ENCODE measurements at places on chromosomes 11 and 22.

DNA sequence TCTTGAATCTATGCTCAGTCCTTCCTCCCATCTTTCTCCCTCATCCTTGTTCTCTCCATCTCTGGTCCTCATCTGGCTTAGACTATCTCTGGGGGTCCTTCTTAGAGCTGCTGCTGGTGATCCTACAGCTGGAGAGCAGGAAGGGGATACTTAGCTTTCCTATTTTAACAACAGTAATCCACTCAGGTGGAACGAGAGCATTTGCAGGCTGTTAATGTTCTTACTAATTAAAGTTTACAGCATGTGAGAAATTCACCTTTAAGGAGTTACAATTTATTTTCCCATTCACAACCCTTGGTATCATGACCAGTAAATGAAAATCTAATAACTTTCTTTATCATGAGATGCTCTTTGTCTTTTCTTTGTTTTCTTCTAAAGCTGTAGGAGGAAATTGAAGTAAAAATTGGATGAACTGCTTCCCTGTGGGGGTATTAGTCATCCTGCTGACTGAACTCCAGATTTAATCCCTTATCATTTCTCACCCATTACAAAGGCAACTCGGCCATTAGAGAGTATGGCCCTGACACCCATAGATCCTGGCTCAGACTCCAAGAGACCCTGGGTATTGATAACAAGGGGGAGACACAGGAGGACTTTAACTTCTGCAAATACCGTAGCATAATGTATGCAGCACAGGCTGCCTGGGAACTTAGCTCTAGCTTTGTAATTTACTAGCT, 37.6 kb upstream of the MTNR1B start:
- DNase-seq: no peak

DNA sequence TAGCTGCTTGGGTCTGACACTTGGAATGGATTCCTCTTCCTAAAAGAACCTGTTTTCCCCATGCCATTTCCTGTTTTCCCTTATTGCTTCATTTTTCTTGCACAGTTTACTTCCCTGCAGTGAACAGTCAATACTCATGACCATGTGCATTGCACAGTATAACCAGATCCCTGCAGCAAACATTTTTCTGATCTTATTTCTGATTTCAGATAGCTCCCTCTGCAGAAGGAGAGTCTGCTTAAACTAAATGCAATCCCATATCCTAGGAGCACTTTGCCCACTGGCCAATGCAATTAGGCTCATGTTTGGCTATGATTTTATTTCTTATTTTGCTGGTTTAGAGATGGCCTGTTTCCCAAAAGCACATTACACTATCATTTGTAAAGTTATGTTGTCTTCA, 96.7 kb upstream of the CD44 start:
- DNase-seq: no peak

- no peak for DNase-seq
Measured at GRCh38 chr11:128718064-128718463, 24.2 kb downstream of the FLI1 start.

DNA sequence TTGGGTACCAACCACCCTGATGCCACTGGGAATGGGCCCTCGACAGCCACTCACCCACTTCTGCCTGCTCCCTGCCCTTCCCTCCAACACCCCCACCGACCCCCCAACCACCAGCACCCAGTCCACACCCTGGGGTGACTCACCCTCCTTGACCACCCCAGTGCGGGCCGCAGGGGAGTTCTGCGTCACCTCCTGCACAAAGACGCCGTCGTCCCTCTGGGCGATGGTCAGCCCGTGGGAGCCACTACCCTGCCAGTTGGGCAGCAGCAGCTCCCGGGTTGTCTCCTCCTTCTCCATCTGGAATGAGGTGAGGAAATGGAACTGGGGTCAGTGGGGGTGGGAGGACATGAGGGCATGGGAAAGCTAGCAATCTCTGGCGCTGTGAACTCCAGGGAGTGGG, 10.8 kb downstream of the AHNAK start:
- DNase-seq: no peak

DNA sequence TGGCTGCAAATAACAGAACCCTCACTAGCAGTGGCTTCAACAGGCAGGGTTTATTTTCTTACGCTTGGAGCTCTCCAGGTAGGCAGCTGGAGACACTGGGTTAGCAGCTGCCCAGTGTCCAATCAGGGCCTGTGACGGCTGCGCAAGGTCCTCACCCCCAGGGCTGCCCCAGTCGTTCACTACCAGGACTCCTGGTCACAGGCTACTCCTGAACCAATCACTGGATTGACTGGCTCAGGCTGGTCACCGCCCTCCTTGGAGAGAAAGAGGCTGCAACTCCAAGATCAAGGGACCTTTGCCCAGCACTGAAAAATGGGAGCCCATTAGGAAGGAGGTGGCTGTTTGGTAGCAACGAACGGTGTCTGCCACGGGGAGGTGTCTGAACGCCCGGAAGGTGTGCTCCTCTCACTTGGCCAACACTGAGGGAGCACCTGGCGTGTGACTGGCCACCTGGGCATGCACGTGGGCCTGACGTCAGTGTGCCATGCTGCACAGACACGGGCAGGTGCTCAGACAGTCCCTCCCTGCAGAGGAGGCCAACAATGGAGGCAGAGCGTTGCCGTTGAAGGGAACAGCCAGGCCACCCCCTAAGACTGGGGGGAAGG, 5.1 kb downstream of the ARSA start:
- DNase-seq: no peak

GRCh38 chr11:108906826-108907225, 242.0 kb downstream of the DDX10 start:
- DNase-seq: no peak

GRCh38 chr22:45977003-45977411, at the start of gene WNT7B:
TSS of gene WNT7B (minus strand) at chr22:45977162. CDS start at chr22:45976754, 408 bp downstream.
- no peak for DNase-seq

DNA sequence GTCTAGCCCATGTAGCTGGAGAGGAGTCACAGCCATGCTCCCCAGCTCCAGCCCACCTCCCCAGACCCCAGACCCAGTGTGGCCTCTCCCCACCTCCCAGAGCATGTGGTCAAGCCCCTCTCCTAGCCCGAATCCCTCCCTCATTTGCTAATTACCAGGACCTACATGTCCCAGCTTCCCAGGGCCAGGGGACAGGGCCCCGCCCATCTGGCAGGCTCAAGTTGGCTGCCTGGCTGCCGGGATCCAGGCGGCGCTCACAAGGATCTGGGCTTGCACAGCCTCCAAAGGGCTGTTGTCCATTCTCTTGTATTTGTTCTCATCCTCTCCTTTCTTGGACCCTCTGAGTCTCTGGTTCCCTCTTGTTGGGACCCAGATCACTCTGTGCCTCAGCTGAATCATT, 4.6 kb upstream of the MIF start:
- no peak for DNase-seq

DNA sequence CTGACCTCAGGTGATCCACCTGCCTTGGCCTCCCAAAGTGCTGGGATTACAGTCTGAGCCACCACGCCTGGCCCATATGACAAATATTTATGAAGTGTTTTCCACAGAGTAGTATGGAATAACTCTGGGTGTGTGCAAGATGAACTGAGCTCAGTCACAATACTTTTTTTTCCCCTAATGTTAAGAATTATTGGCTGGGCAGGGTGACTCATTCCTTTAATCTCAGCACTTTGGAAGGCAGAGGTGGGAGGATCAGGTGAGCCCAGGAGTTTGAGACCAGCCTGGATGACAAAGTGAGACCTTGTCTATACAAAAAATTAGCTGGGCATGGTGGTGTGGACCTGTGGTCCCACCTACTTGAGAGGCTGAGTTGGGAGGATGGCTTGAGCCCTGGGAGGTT, 6.4 kb downstream of the PTPRJ start:
- no peak for DNase-seq

DNA sequence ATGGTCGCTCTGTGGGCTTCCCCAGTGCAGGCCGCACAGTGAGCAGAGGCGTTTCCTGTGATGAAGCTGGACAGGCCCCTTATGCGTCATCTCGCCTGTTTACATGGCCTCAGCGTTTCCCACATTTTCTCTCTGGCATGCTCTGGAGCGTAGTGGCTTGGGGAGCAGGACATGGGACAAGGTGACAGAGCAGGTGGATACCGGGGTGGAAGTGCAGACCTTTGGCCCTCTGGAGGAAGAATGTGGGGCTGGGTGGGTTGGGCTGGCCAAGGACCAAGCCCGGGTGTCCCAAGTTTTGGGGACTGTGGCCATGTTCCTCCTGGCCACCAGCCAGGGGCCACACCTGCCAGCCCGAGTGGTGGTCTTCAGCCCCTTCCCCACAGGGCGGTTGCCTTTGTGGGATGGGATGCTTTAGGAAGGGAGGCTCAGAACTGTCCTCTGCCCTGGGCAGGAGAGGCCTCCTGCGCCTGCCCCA, 446.6 kb downstream of the TBC1D22A start:
- DNase-seq: no peak

DNA sequence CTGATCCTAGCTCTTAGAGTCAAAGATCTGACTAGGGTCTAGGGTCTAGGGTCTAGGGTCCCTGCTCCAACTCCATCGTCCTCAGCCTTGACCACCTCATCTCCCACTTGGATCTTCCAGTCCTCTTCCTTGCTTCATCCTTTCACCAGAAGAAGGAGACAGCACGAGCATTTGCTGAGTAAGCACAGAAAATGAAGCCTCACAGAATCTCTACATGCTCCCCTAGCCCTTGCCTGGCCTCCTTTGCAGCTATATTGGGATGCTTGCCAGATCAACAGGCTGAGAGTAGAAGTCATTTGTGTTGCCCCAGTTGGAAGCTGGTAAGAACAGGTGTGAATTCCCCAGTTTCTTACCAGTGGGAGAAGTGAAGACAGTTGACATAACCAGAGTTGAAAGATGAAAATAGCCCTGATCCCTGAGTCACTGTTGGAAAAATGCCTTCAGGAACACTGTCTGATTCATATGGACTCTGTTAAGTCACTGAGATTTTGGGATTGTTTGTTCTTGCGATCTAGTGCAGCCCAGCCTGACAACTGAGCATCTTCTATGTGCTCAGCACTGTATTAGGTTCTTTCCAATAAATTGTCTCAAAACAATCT, 552.5 kb downstream of the INSC start:
- DNase-seq: no peak

GRCh38 chr11:111410951-111411350, 31.9 kb upstream of the POU2AF1 start:
- DNase-seq: no peak

DNA sequence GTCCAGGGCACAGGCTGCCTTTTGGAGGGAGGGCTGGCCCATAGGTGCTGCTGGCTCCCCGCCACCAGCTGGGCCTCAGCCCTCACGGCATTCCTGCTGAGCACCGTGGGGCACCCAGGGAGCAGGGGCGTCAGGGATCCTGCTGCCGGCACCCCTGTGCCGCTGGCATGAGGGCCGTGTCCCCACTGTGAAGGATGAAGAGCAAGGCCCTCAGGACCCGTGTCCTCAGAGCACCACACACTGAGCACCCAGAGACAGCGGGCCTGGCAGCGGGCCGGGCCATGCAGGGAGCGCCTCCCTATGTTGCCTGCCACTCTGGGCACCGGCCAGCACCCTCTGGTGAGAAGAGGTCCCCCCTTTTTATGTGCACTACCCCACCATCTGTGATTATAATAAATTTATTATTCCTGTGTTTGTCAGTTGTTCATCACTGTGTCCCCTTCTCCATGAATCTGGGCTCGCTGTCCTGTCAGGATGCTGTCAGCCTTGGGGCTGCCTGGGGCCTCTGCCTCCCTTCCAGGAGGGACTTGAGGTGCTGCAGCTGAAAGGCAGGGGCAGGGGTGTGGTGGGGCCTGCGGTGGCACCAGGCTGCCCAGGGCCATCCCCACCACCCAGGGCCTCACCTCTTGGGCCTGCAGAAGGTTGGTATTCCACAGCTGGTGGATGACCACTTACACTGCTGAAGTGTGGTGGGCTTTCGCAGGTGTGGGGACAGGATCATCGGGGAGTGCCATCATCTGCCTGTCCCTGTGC, 80.0 kb downstream of the MED15 start:
- no peak for DNase-seq

DNA sequence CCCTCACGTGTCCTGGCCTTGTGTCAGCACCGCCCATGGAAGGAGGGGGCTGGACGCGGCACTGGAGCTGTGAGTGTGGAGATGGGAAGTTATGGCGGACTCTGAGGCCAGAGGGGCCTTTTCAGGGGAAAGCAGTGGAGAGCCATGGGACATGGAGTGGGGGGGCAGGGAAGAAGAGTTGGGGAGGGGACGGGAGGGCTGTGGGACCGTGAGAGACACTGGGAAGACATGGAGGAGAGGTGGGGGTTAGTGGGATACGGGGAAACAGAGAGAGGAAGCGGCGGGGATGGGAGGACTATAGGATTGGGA, 58.2 kb downstream of the FBXO7 start:
- no peak for DNase-seq

DNA sequence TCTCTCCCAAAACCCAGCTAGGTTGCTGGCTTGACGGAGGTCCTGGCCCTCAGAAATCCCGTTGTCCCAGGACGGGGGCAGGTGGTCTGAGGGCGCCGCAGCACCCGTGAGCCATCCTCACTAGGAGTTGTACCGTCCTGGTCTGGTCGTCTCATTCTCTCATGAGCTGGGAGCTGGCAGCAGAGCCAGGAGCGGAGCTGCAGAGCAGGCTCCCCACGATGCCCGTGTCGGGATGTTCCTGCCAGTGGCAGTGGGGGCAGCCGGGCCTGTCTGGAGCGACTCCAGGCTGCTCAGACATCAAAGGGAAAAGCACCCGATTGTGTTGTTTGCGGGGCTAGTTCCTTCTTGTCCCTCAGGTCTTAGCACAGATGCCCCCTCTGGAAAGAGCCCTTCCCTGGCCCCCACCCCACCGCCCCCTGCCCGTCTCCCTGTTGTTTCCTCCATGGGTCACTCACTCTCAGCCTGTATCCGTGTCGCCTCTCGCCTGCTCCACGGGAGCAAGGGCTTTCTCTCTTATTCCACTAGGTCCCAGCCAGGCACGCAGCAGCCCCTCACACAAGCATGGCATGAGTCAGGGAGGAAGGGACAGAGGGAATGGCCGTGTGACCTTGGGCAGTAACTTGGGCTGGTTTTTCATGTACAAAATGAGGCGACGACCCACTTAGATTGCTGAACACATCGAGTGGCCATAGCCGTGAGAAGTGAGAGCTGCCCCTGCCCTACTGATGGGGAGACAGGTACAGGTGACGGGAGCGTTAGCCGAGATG, 23.2 kb upstream of the MGAT3 start:
- peak; percentile 85 for DNase-seq

- DNase-seq: no peak
Measured at GRCh38 chr11:30938171-30938570, 352.0 kb upstream of the MPPED2 start.

GRCh38 chr11:68457898-68458249, 2.7 kb upstream of the PPP6R3 start:
- DNase-seq: no peak

- no peak for DNase-seq
Measured at GRCh38 chr11:61124574-61125309, 22.5 kb downstream of the CD5 start.

- DNase-seq: no peak
Measured at GRCh38 chr11:33941637-33942160, 49.8 kb upstream of the LMO2 start.

- no peak for DNase-seq
Measured at GRCh38 chr11:93295921-93296575, 34.5 kb upstream of the DEUP1 start.

GRCh38 chr11:61828629-61829407, 718 bp downstream of the FADS2 start:
- DNase-seq: peak; percentile 30

- no peak for DNase-seq
Measured at GRCh38 chr22:48402591-48403031, 1425.1 kb downstream of the BRD1 start.
